ENCODE measurements at places on chromosomes 2 and 18.
A peak's percentile ranks its signal among the peaks of the same experiment; 100 is the strongest.

- no peak for DNase-seq
Measured at GRCh38 chr2:234265206-234265605, 214.7 kb downstream of the SPP2 start.

DNA sequence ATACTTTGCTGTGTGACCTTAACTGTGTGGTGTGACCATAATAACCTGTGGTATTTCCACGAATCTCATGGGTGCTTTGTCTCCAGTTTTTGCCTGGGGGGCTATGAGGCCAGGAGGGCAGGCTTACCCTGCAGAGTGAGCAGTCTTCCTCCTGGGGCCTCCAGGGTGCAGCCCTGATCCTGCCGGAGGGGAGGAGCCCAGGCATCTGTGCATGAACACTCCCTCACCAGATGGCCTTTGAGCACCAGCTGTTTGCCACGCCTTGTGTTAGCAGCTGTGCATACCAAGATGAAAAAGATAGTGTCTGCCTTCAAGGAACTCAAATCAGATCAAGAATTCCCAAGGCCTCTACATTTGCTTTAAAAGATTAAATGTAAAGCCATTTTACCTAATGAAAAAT lies 75.0 kb upstream of the RBM44 start:
- no peak for DNase-seq

- DNase-seq: no peak
Measured at GRCh38 chr18:63971320-63972001, 1.6 kb downstream of the SERPINB8 start.

GRCh38 chr18:58338961-58339592 lies 289.8 kb downstream of the ALPK2 start:
- DNase-seq: no peak

DNA sequence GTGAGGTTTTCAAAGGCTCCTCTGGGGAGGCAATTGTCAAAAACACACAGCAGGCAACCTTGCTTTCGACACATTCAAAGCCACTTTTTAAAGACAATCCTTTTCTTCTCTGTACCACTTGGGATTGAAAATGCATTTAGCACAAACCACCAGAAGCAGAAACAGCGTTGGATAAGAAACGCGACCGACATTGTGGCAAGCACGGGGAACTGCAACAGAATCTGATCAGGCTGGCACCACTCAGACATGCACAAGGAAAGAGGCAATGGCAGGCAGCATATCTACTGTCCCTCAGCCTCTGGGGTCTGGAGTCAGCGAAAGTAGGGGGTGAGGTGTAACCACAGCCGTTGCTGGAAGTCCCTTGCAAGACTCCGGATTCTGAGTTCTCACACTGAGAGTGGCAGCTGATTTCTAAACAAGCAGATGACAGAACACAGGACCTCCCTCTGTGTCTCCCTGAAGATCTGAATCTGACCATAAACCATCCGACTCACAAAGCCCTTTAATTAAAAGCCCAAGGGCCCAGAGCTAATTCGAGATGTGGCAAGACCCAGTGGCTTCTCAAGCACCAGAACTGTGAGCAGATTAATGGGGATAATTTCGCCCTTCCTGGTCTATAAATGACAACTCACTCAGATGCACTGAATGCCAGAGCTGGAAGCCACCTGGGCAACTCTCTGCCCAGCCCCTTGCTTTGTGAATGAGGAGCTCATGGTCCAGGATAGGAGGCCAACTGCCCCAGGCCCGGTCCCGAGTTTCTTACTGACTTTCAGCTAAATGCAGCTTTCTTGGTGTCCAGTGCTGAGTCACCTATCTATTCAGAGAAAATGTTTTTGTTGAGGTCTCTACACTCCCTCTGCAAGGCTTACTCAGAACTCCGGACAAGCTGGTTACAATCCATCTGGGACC lies 29.6 kb downstream of the CYRIA start:
- DNase-seq: peak; percentile 53

- DNase-seq: no peak
Measured at GRCh38 chr2:191637182-191638078, 40.5 kb upstream of the NABP1 start.

DNA sequence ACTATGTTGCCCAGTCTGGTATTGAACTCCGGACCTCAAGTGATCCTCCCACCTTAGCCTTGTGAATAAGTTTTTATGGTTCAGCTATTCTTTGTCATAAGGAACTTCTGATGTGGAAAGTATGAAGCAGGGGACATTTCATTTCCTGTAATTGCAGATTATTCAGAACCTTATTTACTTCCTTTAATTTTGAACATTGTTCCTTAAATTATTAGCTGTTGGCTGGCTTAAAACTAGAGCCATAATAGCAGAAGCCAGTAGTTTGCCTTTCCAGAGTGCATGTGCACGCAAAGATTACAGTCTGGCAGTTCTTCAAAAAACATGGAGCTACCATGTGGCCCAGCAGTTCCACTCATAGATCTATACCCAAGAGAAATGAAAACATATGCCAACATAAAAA lies 53.1 kb downstream of the PMS1 start:
- no peak for DNase-seq

GRCh38 chr2:85963068-85963467 lies 74.3 kb upstream of the ST3GAL5 start:
- DNase-seq: no peak

GRCh38 chr2:224915136-224915535 lies 127.1 kb downstream of the DOCK10 start:
- no peak for DNase-seq

Measured in anterior cingulate cortex (tissue), 58 donors.